Fibroblast of gingiva (primary cell): ENCODE measurements at places on chromosomes 1 and 21.

- no peak for DNase-seq
Measured at GRCh38 chr1:172293429-172293828, 127.1 kb upstream of the C1orf105 start.

DNA sequence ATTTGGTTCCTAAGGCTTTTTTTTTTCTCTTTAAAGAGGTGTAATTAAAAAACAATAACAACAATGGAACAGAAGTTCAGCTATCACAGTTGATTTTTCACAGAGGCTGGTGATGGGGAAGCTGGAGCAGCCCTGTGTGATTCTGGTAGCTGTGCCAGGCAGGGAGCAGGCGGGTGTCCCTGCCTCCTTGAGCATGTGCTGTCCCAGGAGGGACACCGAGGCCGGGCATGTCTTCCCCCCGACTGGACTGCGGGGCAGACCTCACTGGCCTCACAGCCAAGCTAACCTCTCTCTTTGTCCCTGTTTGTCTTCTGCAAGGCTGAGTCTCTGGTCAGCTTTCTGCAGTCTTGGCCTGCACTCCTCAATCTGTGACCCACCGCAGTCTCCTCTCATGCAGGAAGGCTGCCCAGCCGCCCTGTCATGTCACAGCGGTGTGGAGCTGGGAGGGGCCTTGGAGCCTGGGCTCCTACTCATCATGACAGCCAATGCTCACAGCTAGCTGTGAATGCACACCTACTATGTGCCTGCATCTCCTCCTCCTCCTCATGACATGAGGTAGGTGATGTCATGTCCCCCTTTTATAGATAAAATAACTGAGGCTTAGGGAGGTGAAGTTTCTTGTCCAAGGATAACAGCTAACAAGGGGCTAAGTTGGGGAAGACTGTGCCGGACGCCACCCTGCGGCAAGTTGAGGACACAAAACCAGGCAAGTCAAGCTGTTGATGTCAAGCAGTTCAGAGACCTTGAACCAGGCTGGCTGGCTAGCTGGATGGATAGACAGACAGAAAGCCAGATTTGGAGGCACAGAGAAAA is 10.3 kb upstream of the ACTL8 start:
- DNase-seq = no peak

DNA sequence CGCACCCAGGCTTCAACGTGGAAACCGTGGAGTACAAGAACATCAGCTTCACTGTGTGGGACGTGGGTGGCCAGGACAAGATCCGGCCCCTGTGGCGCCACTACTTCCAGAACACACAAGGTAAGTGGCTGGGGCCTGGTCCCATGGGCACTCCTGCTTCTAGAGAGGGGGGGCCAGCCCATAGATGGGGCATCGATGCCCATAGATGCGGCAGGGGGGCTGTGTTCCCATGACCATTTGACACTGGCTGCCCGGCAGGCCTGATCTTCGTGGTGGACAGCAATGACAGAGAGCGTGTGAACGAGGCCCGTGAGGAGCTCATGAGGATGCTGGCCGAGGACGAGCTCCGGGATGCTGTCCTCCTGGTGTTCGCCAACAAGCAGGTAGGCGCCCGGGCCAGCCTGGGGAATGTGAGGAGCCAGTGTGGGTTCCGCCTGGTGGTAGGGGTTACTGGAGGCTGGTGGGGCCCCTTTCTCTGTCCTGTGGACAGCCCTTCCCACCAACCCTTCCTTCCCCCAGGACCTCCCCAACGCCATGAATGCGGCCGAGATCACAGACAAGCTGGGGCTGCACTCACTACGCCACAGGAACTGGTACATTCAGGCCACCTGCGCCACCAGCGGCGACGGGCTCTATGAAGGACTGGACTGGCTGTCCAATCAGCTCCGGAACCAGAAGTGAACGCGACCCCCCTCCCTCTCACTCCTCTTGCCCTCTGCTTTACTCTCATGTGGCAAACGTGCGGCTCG is 5.6 kb downstream of the C1orf35 start:
- no peak for DNase-seq

- DNase-seq = no peak
Measured at GRCh38 chr1:203361945-203362719, 11.2 kb upstream of the FMOD start.

DNA sequence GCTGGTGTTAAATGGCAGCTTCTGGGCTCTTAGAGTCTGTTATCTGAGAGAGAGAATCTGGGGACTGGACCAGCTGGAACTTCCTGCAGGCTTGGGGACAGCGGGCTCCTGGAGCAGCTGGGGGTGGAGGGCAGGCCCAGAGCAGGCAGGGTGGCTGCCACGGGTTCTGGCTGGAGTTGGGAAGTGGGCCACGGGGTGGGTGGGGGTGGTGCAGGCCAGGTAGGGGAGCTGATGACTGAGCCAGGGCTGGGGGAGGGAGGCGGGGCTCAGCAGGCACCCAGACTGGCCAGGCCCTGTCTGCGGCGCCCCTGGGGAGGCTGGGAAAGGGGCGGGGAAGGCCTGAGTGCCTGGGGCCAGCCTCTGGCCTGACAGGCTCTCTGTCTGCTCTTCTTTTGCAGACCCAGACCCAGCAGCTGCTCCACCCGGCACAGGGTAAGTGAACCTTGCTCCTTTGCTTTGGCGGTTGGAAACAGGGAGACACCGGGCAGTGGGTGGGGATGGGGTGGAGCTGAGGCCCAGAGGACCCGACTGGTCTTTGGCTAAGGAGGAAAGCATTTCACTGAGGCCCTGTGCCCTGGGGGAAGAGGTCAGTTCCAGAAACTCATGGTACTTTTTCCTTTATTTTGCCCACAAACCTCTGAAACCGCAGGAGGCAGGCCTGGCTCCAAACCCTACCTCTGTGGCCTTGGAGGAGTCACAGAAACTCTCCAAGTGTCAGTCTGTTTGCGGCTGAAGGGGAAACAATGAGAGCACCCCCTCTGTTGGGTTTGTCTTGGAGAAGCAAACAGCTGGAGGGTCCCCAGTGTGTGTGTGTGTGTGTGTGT is 48.8 kb downstream of the ARHGEF10L start:
- DNase-seq = peak; percentile 75

DNA sequence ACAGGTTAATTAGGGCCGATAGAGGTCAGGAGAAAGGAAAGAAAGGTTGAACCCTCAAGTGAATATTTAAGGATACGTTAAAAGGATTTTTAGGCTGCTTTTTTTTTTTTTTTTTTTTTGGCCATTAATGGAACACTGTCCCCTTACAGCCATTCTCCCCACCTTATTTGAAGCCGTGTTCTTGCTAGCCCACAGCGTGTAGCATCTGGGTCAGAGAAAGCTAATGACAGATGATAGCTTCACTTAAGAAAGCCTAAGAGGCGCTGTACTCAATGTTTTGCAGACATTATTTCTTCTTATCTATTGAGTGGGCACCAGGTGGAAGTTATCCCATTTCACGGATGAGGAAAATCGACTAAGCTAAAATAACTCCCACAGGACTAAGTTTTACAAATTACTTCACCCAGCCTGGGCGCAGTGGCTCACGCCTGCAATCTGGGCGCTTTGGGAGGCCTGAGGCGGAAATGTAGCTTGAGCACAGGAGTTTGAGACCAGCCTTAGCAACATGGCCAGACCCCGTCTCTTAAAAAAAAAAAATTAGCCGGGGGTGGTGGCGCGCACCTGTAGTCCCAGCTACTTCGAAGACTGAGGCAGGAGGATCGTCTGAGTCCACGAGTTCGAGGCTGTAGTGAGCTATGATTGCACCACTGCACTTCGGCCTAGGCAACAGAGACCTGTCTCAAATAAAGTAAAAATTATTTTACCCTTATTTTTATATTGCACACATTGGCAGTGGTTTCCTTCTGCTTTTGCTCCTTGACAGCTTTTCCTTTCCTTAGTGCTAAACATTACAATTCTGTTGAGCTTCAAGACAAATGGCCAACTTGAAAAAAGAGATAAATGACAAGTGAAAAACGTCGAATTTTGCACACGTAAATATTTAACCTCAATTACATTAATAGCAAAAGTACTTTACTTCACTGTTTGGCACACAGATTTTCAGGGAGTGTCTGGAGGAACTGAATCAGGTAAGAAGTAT is 1.1 kb upstream of the PHTF1 start:
- DNase-seq = no peak

GRCh38 chr1:228530951-228531731 is 44.0 kb downstream of the RNF187 start:
- DNase-seq = no peak
